ENCODE measurements at places on chromosomes 3 and 15.

DNA sequence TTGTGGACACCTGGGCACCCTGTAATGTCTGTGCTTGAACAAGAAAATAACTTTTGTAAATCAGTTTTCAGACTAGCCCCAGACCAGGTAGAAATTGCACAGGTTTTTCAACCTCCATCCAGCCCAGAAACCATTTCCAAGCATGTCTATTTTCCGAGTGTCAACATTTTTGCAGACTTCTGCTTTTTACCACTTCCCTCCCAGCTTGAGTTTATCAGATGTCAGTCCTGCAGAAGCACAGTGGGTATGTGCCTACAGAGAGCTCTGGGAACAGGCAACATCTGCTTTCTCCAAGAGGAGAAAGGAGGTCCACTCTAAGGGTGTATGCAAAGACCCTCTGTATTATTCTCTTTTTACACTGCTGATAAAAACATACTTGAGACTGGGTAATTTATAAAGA lies 83.9 kb downstream of the LRRK1 start:
- no peak for DNase-seq

GRCh38 chr3:170483485-170484262 lies 65.0 kb downstream of the CLDN11 start:
- DNase-seq = no peak

- no peak for DNase-seq
Observed at GRCh38 chr3:10852066-10852808, 36.2 kb downstream of the SLC6A11 start.

DNA sequence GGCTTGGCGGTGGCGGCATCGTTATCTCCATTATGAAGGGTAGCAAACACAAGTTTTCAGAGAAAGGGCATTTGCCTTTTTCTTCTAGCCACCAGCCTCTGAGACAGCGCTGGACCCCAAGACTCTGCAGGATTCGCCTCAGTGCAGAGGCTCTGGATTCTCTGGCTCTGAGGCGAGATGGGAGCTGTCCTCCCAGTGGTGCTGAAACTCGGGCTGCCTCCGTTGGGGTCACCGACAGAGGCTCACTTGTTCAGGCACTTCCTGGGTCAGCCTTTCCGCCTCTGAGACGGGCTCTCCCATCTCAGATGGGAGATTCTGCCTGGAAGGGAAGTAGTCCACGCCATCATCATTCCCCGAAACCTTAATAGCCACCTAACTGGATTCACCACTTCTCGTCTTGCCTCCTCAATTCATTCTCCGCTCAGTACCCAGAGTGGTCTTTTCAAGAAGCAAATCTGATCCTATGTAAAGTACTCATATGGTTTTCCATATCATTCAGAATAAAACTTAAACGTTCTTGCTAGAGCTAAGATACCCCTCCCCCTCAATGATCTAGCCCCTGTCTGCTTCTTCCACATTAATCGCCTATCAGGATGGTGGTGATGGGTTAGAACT lies 76.9 kb downstream of the RHCG start:
- DNase-seq = peak; percentile 15

- no peak for DNase-seq
Observed at GRCh38 chr3:143786219-143787191, 61.8 kb downstream of the SLC9A9 start.

DNA sequence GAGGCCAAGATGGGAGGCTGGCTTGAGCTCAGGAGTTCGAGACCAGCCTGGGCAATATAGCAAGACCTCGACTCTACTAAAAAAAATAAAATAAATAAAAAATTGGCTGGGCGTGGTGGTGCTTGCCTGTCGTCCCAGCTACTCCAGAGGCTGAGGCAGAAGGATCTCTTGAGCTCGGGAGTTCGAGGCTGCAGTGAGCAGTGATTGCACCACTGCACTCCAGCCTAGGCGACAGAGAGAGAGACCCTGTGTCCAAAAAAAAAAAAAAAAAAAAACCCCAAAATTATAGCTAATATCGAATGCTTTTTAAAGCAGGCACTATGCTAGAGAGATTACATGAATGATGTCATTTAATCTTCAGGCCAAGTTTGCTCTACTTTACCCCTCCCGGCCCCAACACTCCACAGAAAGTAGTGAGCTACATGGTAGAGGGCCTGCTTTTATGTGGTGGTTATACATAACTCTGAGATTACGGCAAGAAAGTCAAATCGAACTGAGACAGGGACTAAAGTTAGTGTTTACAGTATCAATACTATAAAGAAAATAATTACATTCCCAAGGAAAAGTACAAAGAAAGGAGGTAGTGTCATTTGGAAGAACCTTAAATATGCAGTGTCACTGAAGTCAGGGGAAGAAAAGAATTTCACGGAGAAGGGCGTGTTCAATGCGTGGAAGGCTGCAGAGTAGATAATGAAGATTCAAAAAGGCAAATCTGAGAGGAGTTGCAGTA lies 1.1 kb downstream of the ADPGK start:
- DNase-seq = no peak

GRCh38 chr3:139480585-139480984 lies 4.3 kb upstream of the RBP2 start:
- DNase-seq = no peak

DNA sequence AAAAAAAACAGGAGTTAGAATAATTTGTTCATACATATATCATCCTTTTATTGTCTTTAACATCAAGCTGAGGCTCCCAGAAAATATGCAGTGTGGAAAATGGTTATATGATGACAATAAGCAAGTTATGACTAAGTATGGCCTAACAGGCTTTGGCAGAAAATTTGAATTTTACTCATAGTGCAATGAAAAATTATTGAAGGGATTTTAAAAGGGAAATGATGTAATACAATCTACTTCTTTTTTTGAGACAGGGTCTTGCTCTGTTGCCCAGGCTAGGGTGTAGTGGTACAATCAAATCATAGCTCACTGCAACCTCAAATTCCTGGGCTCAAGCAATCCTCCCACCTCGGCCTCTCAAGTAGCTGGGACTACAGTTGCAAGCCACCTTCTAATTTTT lies 78.7 kb downstream of the FAIM start:
- DNase-seq = no peak

DNA sequence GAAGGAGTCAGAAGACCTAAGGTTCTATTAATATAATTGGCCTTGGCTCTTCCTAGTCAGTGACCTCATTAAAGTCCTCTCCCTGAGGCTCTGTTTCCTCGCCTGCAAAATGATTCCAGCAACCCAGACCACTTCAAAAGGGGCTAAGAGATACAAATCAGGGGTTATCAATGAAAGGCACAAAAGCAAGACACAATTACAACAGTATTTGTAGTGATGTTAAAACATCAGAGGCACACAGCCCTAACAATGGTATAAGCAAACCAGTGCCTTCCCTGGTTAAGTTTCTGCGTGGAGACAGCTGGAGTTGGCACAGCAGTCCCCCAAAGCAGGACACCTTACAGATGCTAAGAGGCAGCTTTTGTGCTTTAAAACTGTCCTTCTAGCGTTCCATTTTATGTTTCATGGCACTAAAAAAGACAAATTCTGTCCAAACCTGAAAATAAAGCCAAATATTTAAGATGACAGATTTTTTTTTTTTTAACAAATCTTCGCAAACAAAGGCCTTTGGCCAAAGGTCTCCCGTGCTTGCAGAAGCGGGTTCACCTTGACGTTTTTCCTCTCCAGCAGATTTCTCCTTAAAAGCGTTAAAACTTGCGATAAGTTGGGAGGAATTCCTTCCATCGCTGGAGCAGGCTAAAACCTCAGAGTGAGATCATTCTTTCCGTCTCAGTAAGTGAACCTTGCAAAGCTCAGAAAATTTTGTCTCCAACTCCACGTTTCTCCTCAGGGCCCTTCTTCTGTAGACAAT lies 999 bp downstream of the ZNF280D start:
- DNase-seq = peak; percentile 8
